ENCODE measurements at places on chromosomes 16 and 17.

DNA sequence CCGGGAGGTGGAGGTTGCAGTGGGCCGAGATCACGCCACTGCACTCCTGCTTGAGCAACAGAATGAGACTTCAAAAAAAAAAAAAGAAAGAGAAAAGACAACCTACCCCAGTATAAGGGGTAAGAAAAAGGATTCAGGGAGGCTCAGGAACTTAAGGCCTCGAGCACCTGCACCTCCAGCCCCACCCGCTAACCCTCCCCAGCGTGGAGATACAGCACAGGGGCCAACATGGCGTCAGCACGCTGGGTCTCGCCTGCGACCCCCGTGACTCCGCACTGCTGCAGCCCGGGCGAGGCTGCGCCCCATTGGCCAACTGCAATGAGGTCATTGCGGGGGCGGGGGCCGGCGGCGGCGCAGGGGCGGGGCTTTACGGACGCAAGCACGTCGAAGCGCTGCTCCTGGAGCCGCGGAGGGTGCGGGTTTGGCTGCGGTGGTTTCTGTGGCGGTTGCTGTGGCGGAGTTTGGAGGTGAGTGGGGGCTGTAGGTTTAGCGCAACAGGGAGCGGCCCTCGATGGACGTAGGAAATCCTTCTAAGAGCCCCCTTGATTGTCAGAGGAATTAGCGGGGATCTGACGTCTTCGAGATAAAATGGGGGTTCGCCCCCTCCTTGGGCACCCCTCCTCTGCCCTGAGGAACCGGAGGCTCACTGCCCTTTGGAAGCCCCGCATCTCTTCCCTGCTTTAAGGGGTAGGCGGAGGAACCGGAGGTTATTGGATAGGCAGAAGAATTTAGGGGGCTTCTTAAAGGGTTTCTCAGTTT lies at the start of gene ATP6V0A1:
Gene ATP6V0A1 (plus strand): TSS at position 382 of the 759 bp plus-strand sequence. CDS start 2,017 bp downstream, outside the sequence.
- DNase-seq = peak; percentile 97

GRCh38 chr17:39920218-39921210 lies 2.1 kb upstream of the GSDMB start:
- no peak for DNase-seq

DNA sequence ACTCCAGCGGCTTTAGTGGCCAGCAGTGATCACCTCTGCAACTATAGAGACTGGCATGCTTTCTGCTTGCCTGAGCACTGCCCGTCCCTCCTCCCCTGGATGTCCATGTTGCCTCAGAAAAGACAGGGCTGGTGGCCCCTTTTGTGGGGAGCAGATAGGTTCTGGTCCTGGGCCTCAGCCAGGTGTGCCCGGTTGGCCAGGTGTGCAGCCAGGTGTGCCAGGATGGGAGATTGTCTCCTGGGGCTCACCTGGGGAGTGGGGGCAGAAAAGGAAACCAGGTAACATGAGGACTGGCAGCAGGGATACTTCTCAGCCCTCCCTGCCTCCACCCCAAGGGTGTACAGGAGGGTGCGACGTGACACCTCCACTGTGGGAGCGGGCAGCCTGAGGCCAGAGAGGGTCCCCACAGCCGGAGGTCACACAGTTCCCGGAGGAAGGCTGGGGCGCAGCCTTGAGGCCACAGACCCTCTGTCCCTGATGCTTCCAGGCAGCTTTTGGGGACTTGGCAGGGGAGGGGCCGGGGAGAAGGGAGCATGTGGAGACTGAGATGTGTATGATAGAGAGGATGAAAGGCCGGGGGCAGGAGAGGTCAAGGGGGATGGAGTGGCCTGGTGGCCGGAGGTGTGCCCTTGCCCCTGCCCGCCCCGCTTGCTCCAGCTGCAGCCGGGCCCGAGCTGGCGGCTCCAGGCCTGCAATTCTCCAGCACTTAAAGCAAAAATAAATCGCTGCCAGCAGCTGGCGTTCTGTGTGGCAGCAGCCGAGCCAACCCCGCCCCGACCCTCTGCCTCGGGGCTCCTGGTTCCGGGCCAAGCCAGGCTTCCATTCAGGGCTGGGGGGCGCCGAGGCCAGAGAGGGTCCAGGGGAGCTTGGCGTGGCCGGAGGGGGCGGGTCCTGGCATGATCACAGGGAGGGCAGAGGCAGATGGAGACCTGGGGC lies 6.7 kb downstream of the KCNJ12 start:
- DNase-seq = no peak

GRCh38 chr17:35709874-35710273 lies 21.6 kb upstream of the RASL10B start:
- no peak for DNase-seq

DNA sequence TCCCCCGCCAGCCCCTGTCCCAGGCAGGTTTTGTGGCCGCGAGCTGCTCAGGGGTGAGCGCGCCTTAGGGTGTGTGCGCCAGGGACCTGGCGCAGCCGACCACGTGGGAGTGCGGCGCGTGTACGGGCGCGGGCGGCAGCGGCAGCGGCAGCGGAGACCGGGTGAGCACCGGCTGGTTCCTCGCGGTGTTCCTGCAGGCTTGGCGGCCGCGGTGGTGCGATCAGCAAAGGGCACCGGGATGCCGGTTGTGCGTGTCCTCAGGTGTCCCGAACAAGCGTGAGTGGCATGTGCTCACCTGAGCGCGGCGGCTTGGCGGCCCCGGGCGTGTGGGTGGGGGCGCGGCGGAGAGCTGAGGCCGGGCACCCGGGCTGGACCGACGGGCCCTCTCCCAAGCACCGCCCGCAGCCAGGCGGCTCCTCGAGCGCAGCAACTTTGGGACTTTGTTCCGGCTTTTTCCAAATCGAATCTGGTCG lies 381 bp upstream of the HSD11B2 start:
- no peak for DNase-seq

DNA sequence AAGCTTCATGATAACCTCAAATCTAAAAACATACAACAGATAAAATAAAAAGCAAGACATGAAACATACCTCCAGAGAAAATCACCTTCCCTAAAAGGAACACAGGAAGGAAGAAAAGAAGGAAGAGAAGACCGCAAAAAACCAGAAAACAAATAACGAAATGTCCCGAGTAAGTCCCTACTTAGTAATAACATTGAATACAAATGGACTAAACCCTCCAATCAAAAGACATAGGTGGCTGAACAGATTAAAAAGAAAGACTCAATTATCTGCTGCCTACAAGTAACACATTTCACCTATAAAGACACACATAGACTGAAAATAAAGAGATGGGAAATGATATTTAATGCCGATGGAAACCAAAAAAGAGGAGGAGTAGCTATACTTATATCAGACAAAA lies 6.2 kb downstream of the FBXO39 start:
- DNase-seq = no peak
